RWPE2 (cell line): ENCODE measurements at places on chromosomes 3 and 15.

- no peaks in the 10 kb centered on the region for H3K27me3 ChIP-seq
- DNase-seq = no peak
- H3K36me3 ChIP-seq = peaks cover 41% of the 10 kb centered on the region
- H3K4me1 ChIP-seq = no peaks in the 10 kb centered on the region
- H3K27ac ChIP-seq = no peak overlapping the region
Measured at GRCh38 chr3:138296639-138297038, 33.0 kb downstream of the NME9 start.

- no peak overlapping the region for H3K4me3 ChIP-seq
- peaks cover 12% of the 10 kb centered on the region for H3K4me1 ChIP-seq
- H3K27me3 ChIP-seq = no peaks in the 10 kb centered on the region
- H3K36me3 ChIP-seq = no peaks in the 10 kb centered on the region
- no peak overlapping the region for H3K27ac ChIP-seq
Measured at GRCh38 chr15:75823860-75824613, 19.2 kb upstream of the UBE2Q2 start.

DNA sequence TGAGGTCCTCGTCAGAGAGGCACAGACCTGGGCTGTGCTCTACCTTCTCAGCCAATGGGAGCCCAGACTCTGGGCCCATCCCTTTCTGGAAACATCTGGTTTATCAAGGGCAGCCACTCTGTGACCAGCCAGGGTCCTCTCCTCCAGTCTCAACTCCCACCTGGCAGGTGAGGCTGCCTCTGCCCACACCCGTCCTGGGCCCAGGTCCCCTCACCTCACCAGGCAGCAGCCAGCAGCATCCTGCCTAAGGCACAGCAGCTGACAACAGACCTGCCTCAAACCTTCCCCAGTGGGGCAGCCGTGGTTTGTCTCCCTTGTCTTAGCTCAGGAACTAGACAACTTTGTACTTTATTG lies 8.7 kb upstream of the VIPR1 start:
- DNase-seq = peak; percentile 38
- peaks cover 11% of the 10 kb centered on the region for H3K4me1 ChIP-seq
- H3K36me3 ChIP-seq = no peaks in the 10 kb centered on the region
- H3K4me3 ChIP-seq = no peak overlapping the region
- no peak overlapping the region for H3K27ac ChIP-seq

DNA sequence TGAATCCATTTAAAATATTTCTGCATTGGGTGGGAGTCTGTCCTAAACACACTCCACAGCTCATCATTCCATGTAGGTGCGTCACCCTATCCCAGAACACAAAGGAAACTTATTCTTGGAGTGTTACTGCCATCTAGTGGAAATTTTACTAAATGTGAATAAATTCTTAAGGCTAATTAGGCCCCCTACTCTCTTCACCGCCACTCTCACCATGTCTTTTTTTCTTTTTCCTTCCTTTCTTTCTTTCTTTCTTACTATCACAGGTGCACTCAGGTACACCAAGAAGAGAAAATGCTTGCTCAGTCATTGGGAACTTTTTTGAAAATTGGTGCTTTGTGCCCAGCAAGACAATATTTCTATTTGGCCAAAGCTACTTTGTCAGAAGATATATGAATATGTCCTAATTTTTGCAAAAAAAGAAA lies 26.4 kb upstream of the ATP8B4 start:
- H3K27me3 ChIP-seq = no peaks in the 10 kb centered on the region
- H3K4me1 ChIP-seq = peaks cover 8% of the 10 kb centered on the region
- no peak overlapping the region for H3K27ac ChIP-seq
- no peak for DNase-seq
- H3K4me3 ChIP-seq = no peak overlapping the region

DNA sequence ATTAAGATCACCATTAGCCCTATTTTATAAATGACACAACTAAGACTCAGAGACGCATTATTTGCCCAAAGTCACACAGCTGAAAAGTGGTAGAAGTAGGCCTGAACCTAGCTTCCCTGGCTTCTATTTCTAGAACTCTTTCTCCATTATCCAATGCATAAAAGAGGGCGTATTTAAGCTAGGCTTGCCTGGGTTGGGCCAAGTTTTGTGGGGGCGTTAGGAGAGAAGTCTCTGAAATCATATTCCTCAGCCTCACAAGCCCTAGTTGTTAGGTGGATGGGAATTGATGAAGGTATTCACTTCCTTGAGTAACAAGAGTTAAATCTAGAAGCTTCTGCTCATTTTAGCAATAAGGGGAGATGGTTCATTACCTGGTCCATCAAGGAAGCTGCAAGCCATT lies 22.3 kb downstream of the TIMP4 start:
- no peaks in the 10 kb centered on the region for H3K36me3 ChIP-seq
- H3K4me3 ChIP-seq = no peak overlapping the region
- no peaks in the 10 kb centered on the region for H3K27me3 ChIP-seq
- no peak for DNase-seq
- no peaks in the 10 kb centered on the region for H3K4me1 ChIP-seq

DNA sequence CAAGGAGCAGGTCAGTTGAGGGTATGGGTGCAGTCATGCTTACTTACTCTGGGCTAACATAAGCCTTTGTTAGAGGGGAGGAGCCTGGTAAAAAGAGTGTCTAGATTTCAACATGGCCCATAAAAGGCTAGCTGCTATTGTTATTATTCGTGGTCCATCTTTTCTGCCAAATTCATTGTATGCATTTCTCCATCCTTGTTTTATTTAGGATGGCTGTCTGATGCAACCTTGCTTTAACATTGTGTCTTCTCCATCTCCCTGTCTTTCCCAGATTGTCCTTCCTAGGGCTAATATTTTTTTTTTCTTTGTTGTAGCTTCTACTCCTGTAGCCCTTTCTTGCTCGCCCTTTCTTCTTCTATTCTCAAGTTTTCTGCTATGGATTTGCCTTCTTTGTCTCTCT lies 12.6 kb downstream of the RBMS3 start:
- DNase-seq = no peak
- H3K27ac ChIP-seq = no peak overlapping the region
- peaks cover 12% of the 10 kb centered on the region for H3K36me3 ChIP-seq
- no peaks in the 10 kb centered on the region for H3K27me3 ChIP-seq
- H3K4me1 ChIP-seq = peaks cover 14% of the 10 kb centered on the region
- no peak overlapping the region for H3K4me3 ChIP-seq

- H3K36me3 ChIP-seq = peaks cover 22% of the 10 kb centered on the region
- H3K4me1 ChIP-seq = peaks cover 12% of the 10 kb centered on the region
- H3K27me3 ChIP-seq = no peaks in the 10 kb centered on the region
- DNase-seq = no peak
Measured at GRCh38 chr3:182913889-182914288, 66.4 kb downstream of the DCUN1D1 start.

DNA sequence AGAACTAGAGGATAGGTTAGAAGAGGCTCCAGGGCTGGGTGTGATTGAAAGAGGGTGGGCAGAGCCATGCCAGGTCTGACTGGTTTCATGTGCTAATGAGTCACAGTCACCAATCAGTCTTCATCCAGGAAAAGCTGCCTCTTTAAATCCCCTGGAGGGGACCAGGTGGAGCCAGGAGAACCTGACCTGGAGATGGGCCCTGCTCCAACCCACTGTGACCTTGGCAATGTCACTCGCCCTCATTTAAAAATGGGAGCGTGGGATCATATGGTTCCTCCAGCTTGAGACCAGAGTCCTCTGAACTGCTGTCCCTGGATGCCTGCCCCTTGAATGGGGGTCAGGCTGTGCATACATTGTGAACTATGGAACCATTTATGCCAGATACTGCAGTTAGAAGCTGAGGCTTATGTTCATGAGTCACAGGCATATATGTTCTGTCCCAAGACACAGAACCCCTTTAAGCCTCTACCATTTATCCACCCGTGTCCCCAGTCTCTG lies 23.0 kb downstream of the HES1 start:
- no peaks in the 10 kb centered on the region for H3K36me3 ChIP-seq
- H3K4me3 ChIP-seq = no peak overlapping the region
- DNase-seq = no peak
- H3K27me3 ChIP-seq = no peaks in the 10 kb centered on the region
- H3K4me1 ChIP-seq = peaks cover 4% of the 10 kb centered on the region
- no peak overlapping the region for H3K27ac ChIP-seq

- H3K27me3 ChIP-seq = peaks cover 21% of the 10 kb centered on the region
- H3K27ac ChIP-seq = no peak overlapping the region
- no peaks in the 10 kb centered on the region for H3K4me1 ChIP-seq
- H3K36me3 ChIP-seq = no peaks in the 10 kb centered on the region
Measured at GRCh38 chr15:72907733-72908132, 124.2 kb upstream of the ADPGK start.

DNA sequence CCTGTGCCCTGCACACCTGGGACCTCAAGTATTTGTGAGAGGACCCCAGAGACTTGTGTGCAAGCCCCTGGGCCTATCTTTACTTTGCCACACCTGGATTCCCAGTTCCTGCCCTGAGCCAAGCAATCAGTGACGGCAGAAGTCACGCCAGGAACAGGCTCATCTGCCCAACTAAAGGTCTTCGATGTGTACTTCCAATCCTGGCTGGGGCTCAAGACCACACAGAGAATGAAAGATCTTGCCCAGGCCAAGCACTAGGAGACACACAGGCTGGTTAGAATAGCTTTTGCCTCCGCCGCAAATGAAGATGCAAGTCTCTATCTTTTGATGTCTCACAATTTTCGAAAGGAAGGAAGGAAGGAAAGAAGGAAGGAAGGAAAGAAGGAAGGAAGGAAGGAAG lies 228.8 kb downstream of the OCA2 start:
- H3K36me3 ChIP-seq = no peaks in the 10 kb centered on the region
- no peaks in the 10 kb centered on the region for H3K4me1 ChIP-seq
- no peak overlapping the region for H3K4me3 ChIP-seq
- H3K27me3 ChIP-seq = peaks cover 2% of the 10 kb centered on the region

DNA sequence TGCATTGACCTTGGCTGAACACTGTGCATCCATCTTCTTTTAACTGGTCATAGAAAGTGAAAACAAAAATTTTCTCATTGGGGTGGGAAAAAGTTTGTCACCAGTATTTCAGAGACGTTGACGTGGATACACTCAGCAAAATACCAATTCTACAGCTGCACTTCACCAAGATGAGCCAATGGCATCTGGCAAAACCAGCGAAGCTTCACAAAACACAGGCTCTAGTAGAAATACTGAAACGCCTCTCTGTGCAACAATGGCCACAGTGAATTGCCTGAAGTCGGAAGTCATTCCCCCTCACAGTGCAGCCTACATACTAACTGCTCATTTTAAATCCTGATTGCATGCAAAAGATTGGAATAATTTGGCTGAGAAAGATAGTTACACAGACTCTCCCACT lies 17.0 kb downstream of the PCYT1A start:
- DNase-seq = no peak
- H3K27ac ChIP-seq = no peak overlapping the region
- H3K4me3 ChIP-seq = no peak overlapping the region
- H3K27me3 ChIP-seq = no peaks in the 10 kb centered on the region

DNA sequence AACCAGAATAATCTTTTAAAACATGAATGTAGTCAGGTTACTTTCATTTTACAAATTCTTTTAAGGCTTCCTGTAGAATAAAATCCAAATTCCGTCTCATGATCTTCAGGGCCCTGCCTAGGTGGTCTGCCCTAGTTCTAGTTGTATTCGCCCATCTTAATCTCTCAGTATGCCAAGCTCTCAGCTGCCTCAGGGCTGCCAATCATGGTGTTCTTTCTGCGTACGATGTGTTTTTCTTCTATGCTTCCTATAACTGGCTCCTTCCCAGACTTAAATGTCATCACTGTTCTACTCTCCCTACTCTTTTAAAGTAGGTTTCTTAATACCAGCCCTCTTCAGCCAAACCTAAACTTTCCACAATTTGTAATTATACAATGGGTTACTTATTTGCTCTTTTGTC lies 107.4 kb downstream of the GREM1 start:
- H3K36me3 ChIP-seq = no peaks in the 10 kb centered on the region
- peaks cover 41% of the 10 kb centered on the region for H3K4me1 ChIP-seq
- DNase-seq = no peak

- H3K27me3 ChIP-seq = no peaks in the 10 kb centered on the region
- DNase-seq = no peak
- H3K36me3 ChIP-seq = no peaks in the 10 kb centered on the region
- H3K4me3 ChIP-seq = no peak overlapping the region
Measured at GRCh38 chr3:2957115-2957514, 153.1 kb downstream of the IL5RA start.

DNA sequence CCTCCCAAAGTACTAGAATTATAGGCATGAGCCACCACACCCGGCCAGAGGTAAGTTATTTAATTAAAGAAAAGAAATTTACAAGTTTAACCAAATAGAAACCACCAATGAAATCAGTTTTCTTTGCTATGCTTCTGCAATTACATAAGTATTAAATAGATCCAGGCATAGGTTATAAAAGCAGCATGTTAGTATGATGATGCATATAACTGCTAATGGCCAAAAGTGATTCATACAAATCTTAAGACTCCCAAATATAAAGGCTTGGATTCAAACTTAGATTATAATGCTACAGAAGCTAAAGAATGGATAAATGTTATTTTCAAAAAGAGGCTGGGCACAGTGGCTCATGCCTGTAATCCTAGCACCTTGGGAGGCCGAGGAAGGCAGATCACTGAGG lies 32.8 kb upstream of the HDC start:
- no peaks in the 10 kb centered on the region for H3K27me3 ChIP-seq
- peaks cover 65% of the 10 kb centered on the region for H3K36me3 ChIP-seq
- H3K4me3 ChIP-seq = no peak overlapping the region
- H3K4me1 ChIP-seq = no peaks in the 10 kb centered on the region

DNA sequence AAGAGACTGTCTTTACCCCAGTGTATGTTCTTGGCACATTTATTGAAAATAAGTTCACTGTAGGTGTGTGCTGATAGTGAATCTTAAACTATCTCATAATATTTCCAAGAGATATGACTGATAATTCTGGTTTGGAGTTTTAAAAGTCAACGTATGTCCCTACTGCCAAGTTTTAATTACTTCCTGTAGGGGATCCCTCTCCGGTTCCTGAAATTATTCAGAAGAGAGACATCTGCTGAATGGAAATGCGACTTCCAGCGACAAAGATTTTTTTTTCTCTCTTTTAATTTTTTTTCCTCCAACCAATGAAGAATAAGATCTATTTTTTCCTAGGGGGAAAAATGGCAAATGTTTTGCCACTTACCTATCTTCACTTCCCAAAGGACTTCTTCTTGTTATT lies 498.9 kb upstream of the TGFBR2 start:
- H3K27me3 ChIP-seq = no peaks in the 10 kb centered on the region
- no peak for DNase-seq
- no peaks in the 10 kb centered on the region for H3K36me3 ChIP-seq
- H3K4me1 ChIP-seq = no peaks in the 10 kb centered on the region

DNA sequence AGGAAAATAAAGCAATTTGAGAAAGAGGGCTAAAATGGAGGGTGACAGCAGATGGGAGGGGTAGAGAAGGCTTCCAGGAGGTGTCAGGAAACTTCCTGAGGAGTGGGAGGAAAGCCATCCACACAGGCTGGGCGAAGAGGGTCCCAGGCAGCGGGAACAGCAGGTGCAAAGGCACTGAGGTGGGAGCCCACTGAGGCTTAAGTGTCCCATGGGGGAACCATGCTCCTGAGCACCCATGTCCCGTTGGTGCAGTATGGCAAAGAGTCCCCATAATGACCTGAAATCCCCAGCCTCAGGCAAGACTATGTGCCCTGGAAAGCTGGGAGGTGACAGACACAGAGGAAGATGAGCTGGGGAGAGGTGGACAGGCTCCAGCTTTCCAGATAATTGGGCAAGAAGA lies 30.0 kb downstream of the CFAP100 start:
- no peaks in the 10 kb centered on the region for H3K36me3 ChIP-seq
- no peak overlapping the region for H3K27ac ChIP-seq
- H3K4me1 ChIP-seq = peaks cover 9% of the 10 kb centered on the region
- H3K27me3 ChIP-seq = no peaks in the 10 kb centered on the region
- no peak overlapping the region for H3K4me3 ChIP-seq
- DNase-seq = no peak
